ENCODE measurements at places on chromosomes 3 and 15.
A peak's percentile ranks its signal among the peaks of the same experiment; 100 is the strongest.

- DNase-seq, result no peak
Observed at GRCh38 chr3:151387432-151387831, 2.9 kb upstream of the P2RY12 start.

DNA sequence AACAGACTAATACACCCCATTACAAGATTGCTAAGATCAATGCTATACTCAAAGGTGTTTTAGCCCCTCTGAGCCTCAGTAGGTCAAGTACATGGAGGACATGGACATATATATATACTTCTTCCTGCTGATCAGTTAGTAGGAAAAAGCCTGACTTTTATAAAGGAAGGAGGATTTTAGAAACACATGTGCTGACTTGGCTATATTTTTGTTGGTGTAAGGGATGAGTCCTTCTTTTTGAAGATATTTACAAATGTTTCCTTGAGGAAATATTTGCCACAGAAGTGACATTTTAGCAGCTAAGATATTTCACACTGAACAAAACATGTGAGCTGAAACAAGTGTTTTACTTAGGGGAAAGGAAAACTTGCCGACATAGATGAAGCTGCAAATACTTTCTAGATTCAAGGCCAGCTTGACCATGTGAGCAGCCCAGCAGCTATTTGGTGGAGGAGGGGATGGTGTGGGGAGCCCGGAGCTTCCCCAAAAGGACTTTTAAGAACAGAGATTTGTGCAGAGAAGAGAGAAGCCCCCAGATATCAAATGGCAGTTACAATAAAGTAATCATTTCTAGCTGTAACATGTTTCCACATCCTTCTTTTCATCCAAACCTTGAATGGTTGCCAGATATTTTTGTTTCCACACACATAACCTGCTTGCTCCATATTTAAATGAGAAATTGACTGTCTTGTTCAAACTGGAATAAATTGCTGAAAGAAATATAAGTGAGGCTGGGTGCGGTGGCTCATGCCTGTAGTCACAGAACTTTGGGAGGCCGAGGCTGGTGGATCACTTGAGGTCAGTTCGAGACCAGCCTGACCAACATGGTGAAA, 111.7 kb upstream of the NR2F2 start:
- DNase-seq, result no peak

DNA sequence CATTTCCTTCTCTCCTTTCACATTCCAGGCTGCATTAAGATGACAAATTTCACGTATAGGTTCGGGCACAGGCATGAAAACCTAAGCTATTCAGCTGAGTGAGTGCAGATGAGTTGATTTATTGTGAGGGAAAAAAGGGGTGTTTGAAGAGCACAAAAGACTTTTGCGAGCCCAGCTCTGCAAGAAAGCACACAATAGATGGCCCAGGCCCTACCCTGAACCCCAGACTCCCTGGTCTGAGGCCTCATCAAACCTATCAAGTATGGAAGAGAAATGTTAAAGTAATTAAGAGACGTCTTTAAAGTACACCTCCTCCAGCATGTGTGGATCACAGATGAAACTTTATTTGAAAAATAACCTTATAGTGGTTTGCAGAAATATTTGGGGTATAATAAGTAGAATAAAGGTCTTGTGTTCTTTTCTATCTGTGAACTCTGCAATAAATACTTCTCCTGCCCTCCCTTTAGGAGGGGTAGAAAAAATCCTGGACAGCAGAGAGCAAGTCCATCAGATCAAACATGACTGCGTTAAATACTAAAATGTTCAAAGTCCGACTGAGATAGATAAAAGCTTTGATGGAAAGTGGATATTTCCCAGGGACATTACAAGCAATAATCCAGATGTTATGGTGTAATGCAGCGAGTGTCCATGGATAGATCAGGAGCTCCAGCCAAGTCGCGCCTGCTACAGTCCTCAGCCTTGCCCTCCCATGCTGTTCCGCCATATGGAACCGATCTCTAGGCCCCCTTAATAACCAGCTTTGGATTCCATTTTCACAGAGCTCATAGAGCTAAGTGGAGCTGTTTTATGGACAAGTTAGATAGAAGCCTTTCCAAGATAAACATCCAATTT, 121.5 kb downstream of the MCTP2 start:
- no peak for DNase-seq

GRCh38 chr3:31172336-31172735, 277.9 kb upstream of the GADL1 start:
- DNase-seq, result no peak

- DNase-seq, result no peak
Observed at GRCh38 chr3:4038351-4038750, 239.1 kb downstream of the LRRN1 start.

DNA sequence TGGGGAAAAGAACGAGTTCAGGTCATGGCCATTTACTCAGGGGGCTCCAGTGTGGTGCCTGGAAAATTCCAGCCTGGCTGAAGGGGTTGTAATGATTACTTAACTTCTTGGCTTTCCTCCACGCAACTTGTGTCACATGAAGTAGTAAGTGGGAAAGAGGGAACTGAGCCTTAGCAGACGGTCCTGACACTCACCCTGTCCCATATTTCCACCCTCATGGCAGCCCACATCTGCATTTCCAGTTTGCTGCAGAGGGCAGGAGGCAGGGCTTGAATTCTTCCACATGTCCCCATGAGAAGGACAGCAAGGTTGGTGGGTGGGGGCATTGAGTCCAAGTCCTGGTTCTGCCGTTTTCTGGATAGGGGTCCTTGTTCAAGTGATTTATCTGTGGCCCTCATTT, 7.8 kb upstream of the CAMP start:
- peak; percentile 63 for DNase-seq

- DNase-seq, result peak; percentile 26
Observed at GRCh38 chr3:37145611-37146010, 28.8 kb downstream of the LRRFIP2 start.

GRCh38 chr3:127723011-127723567, 50.3 kb downstream of the ABTB1 start:
- DNase-seq, result peak; percentile 49

DNA sequence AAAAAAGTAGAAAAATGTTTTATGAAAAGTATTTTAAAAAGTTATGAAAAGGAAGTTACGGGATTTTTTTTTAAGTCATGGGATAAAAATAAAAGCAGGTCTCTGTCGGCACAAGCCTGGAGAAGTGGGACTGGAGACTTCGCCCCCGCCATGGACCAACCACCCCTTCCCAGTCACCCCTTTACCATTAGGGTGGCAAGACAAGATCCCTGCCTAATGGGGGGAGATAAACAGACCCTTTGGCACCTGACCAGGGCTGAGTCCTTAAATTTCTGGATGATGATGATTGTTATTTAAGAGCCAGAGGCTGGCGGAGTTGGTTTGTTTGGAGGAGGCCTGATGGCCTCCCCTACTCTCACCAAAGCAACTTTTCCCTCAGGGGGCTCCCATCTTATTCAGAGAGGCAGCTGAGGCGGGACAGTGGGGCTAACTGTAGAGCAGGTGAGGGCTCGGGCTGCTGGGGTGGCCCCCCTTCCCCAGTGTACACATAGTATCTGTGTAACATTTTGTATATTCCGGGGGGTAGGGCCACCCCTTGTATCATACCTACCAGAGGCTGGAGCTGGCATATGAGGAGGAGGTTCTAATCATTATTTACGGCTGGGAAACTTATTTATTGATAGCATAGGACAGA, 74.0 kb downstream of the ADAMTS7 start:
- no peak for DNase-seq

DNA sequence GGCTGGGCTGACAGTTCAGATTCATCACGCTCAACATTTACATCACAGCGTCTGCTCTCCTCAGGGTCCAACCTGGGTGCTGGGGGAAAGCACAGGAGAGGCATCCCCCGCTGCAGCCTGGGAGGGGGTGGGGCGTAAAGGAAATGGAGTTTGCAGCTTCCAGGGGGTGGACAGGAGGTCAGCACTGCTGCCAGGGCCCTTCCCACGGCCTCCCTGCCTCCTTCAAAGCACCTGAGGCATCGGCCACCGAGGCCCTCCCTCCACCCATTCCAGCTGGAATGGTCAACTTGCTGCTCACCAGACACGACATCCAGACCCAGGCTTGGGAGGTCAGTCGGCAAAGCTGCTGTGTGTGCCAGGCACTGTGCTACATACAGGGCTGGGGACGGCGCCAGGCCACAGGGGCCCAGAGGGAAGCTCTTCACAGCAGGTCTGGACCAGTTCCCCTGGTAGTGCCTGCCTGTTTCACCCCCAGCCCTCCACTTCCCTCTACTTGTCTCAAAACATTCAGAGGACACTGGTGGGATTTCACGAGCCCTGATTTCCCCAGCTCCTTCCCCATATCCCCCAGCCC, 120.7 kb downstream of the ANP32A start:
- DNase-seq, result peak; percentile 30

DNA sequence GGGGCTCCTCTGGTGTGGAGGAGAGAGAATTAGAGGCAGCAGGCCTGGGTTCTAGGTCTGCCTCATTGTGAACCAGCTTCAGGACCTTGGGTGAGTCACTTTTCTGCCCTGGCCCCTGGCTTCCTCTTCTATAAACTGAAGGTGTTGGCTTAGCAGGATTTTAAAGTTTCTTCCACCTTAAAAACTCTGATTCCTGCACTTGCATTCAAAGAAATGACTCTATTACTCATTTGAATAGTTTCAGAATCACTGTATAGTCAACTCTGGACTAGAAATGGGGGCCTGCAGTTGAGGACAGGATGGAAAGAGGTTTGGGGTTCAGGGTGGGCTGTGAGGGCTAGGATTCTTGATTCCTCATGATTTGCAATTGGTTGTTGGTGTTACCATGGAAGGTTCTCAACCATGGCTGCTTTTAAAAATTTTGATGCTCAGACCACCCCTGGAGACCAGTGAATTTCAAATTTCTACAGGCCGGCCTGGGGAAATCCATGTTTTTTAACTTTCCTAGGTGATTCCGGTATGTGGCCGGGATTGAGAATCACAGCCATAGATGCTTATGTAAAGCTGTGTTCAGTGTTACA, 19.9 kb downstream of the SMAD3 start:
- peak; percentile 37 for DNase-seq

- DNase-seq, result no peak
Observed at GRCh38 chr3:8732413-8732812, 1.2 kb upstream of the CAV3 start.

DNA sequence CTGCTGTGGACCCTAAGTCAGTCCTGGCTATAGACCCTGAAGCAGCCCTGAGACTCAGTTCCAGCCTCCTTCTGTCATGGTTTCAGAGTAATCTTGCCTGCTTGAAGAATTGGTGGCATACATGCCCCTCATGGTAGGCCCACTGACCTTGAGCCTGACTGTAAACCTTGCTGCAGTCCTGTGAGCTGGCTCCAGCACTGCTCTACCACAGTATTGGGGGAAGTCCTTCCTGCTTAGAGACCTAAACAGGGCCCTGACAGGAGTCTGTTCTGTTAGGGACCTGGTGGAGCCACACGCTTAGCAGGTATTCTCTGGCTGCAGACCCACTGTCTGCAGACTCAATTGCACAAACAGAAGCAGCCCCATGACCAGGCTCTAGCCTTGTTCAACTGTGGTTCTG, 47.1 kb downstream of the OXSM start:
- no peak for DNase-seq

DNA sequence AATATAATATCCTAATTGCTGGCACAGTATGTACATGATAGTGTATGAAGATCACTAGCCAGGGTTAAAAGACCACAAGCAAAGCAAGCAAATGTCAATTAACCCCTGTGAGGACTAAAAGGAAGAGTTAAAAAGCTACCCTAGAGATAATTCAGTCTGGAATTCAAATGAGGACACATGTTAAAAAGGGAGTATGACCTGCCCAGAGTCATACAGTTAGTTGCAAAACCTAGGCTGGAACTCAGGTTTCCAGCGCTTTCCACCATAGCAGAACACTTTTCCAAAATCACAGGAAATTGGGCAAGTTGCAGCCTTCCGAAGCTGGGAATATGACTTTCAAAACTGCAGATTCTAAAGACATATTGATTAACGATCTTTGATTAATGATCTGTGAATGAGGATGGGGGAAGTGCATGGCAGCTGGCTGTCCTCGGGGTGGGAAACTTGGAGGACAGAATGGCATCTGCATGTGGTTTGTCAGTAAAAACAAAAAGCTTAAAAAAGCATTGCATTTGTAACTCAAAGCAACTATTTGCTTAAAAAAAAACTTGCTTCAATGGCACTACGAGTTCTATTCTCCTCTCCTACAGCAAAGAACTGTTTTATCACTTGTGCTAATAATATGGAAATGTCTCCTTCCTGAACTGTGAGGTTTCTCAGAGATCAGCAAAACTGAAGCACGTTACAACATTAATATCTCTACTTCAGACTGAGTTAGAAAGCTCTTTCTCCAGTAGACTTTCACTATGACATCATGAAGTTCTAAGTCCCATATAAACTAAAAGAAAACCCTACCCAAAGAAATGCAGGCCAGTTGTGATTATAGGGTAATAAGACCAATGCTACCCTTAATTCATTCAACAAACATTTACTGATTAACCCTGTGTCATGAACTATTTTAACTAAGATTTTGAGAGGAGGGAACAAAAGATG, 46.2 kb downstream of the IGSF11 start:
- DNase-seq, result no peak

GRCh38 chr3:60017631-60018030, 967.8 kb upstream of the CFAP20DC start:
- peak; percentile 4 for DNase-seq

DNA sequence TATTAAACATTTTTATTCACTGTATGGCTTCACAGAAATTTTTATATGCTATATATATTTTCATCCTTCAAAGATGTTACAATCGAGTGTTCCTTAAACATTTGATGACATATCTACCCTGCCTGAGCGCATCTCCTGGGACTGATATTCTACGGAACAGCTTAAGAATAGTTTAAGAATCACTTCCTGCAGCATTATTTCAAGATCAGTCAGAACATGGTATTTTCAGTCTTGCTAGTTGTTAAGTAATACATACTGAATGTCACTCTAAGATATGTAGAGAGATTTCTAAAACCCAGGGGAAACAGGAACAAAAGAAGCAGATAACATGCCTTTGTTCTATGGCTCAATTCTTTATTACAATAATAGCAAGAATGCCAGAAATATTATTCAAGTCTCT, 8.7 kb downstream of the COL8A1 start:
- peak; percentile 55 for DNase-seq

All from GM23248 (cell line).